ENCODE measurements at places on chromosomes 7 and 10. TPM values are rescaled to one million over a fixed set of nuclear protein-coding genes. Genes with fewer than 3 reads are reported as not detected.

DNA sequence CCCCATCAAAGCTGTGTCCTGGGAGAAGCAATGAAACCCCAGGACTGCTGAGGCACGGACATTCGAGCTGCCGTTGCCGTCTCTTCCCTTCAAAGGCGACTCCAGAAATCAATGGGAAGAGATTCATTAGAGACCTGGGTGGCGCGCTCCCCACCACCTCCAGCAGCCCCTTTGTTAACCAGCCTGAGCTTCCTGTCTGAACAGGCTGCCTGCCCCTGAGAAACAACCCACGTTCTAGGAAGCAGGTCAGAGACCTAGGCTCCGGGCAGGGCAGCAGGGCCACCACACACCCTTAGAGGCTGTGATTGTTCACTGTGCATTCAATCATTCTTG is 110.9 kb upstream of the PPIF start:
- H3K27me3 ChIP-seq, result no peaks in the 10 kb centered on the region
- no peak overlapping the region for H3K4me3 ChIP-seq
- H3K27ac ChIP-seq, result peak overlapping the region; percentile 58
- 0 out of 2 replicates have a peak, but pooled peaks cover 7% of the 10 kb centered on the region for H3K36me3 ChIP-seq
- H3K4me1 ChIP-seq, result peaks cover 49% of the 10 kb centered on the region
- no peak for DNase-seq

- no peak overlapping the region for H3K27ac ChIP-seq
- no peak overlapping the region for H3K4me3 ChIP-seq
- H3K4me1 ChIP-seq, result no peaks in the 10 kb centered on the region
- H3K36me3 ChIP-seq, result no peaks in the 10 kb centered on the region
- DNase-seq, result no peak
Observed at GRCh38 chr7:75608451-75609122, 116.5 kb downstream of the SPDYE5 start.

GRCh38 chr7:11807000-11807399 is 25.0 kb downstream of the THSD7A start:
- H3K36me3 ChIP-seq, result no peaks in the 10 kb centered on the region
- H3K4me3 ChIP-seq, result no peak overlapping the region

DNA sequence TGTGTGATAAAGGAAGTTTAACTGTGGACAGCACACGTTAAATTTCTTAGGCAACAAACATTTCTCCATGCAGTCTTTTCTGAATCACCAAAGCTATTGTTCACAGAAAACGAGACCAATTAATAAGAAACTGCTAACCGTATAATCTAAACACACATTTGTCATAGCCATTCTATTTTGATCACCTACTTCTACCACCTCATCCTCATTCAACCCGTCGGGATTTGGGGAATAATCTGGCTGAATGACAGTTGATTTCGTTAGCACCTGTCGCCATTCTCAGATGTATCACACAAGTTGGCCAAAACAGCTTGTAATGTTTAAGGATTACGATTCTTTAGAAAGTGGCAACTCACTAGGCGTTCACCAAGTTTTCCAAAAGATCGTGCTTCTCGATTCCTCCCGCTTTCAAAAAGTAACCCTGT is 1.2 kb downstream of the EZH2 start:
- peaks cover 14% of the 10 kb centered on the region for H3K4me1 ChIP-seq
- H3K27me3 ChIP-seq, result no peaks in the 10 kb centered on the region
- peak overlapping the region; percentile 88 for H3K4me3 ChIP-seq
- no peak for DNase-seq
- no peaks in the 10 kb centered on the region for H3K36me3 ChIP-seq
- H3K27ac ChIP-seq, result peak overlapping the region; percentile 16

DNA sequence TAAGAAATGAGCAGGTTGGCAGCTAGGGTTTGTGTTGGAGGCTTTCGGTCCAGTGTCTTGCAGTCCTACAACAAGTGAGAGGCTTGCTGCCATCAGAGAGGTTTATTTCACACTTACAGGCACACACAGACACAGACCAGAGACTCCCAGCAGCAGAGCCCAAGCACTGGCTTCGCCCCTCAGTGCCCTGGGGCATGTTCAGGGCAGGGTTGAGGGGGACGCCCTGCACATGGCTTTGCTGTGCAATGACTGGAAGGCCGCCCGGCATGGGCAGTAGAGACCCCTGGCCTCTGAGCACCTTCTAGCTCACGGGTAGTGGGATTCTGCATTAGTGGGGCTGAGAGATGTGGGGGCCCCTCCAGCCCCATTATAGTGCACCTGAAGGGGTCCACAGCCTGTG is 3.8 kb downstream of the SPRN start:
- no peak overlapping the region for H3K4me3 ChIP-seq
- H3K27me3 ChIP-seq, result no peaks in the 10 kb centered on the region
- H3K27ac ChIP-seq, result no peak overlapping the region

DMBT1 gene
- total RNA-seq, result 0.53 TPM

Data from PC-9 (cell line).